ENCODE measurements at places on chromosomes 7 and 10.

- no peak for DNase-seq
These were observed 131.3 kb downstream of the CTTNBP2 start for GRCh38 chr7:117741962-117742361.

DNA sequence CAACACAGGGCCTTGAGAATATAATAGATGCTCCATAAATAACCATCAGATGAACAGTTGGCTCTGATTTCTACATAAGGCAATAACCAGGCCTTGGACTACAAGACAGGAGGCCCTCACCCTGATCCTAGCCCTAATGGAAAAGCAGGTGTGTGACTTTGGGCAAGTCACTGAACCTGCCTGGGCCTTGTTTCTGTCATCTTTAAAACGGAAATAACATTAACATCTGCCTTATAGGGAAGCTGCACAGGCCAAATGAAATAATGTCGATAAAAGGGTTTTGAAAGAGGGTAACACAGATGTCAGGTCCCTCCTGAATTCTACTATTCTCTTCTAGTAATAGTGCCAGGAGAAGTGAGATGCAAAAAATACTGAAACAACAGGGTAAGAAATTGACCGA lies 20.7 kb downstream of the PIK3AP1 start:
- DNase-seq: no peak

DNA sequence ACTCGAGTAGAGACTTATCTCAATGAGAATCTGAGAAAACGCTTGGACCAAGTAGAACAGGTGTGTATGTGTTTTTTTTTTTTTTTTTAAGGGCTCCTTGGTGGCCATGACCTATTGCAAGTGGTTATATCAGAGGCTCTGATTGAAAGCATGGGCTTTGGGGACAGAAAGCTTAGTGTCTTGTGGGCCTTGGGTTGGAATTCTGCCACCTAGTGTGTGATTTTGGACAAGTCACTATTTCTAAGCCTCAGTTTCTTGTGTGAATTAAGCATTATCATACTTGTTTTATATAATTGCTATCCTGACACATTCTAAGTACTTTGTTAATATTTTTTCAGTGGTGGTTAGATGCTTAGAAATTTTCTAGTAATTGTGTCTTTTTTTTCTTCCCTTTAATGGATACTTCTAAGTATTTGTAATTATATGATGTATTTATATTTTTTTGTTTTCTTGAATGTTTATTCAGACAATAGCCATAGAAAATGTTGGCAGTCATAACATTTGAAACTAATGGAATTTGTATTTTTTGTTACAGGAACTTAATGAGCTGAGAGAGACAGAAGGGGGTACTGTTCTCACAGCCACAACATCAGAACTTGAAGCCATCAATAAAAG lies 33.1 kb downstream of the SMC3 start:
- DNase-seq: peak; percentile 77

DNA sequence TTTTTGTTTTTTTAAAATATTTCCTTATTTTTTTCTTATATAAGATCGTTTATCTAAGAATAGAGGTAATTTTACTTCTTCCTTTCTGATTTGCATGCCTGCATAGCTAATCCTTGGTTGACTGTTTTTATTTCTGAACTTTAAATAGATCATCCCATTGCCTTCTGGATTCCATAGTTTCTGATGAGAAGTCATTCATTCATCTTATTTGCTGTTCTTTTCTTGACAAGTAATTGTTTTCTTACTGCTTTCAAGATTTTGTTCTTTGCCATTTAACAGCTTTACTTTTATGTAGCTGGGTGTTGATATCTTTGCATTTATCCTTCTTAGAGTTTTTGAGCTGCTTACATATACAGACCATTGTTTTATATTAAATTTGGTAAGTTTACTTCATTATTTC lies 437.9 kb downstream of the SDK1 start:
- no peak for DNase-seq

DNA sequence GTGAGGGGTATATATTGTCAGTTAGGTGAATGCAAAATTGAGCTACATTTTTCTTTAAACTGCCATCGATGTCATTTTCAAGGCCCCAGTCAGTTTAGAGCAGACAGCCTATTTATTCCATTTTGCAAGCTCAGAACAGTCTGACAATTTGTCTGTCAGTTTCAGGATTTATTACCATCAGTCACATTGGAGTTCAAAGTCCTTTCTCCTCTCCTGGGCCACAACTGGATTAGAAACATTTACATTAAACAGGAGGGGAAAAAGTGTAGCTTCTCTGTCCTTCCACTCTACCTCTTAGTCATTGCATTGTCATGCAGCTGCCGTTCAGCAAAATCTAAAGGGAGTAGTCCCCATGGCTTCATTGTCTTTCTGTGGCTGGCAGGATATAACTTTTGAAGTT lies 3.5 kb upstream of the GHITM start:
- DNase-seq: no peak

GRCh38 chr7:43385856-43386255 lies 197.1 kb upstream of the STK17A start:
- DNase-seq: no peak

DNA sequence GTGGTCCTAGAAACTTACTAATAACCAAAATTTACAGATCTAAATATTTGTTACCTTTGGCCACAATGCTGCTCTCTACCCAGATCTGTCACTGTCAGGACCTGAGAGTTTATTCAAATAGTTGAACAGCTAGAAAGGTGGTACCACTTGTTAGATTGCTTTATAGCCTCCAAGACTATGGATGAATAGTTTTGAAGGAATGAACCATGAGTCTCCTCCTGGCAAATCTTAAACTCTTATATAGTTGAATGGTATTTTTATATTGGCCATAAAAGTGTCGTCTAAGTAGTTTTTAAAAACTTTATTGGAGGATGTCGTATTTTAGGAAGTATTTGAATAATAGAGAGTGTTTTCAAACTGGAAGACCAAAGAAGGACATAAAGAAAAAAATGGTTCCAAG lies 178.7 kb downstream of the AHR start:
- DNase-seq: no peak

DNA sequence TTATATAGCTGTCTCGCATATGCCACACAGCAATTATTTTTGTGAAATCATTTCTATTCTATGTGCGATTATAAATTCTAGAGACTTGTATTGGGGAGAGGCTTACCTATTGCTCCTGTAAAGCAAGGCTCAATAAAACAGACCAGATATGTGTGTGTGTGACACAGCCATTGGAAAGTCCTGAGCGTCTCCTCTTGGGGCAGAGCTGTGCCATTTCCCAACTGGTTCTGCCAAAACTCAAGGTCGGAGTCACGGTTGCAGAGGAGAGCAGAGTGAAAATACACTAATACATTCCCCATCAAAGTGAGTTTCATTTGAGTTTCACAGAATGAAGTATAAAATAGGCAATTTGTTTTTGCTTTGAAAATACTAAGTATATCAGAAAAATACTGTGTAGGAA lies 567.4 kb upstream of the FZD8 start:
- no peak for DNase-seq

DNA sequence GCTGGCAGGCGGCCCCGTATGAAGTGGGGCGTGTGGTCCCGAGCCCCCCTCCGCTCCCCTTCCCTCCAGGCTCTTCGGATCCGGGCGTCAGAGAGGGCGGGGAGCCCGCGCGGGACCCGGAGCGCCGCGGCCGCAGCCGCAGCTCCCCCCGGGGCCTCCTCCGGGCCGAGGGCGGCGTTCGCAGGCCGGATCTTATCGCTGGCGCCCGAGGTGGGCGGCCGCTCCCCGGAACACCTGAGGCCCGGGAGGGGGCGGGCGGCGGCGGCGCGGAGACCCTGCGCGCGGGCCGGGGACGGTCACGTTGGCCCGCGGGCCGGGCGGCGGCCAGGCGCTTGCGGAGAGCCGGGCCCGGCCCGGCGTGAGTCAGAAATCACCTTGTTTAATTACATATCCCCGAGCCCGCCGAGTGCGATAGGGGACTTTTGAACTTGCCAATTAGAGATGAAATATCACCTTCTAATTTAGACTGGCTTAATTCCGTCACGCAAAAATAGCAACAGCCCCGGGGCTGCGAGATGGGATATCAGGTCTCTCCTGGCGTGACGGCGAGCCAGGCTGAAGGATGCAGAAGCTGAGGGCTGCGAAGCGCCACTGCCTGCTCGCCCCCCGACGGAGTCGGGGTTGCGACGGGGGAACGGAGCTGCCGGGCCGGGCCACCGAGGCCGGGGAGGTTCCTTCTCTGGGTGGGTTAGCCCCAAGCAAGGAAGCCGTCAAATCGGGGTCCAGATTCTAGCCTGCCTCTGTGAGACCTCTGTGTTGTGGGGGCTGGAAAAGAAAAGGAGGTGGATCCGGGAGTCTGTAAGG lies 43.4 kb downstream of the LDB3 start:
- peak; percentile 15 for DNase-seq

- DNase-seq: no peak
These were observed 10.3 kb downstream of the BAMBI start for GRCh38 chr10:28687683-28688001.

GRCh38 chr10:78806681-78807221 lies 262.0 kb upstream of the ZMIZ1 start:
- no peak for DNase-seq

DNA sequence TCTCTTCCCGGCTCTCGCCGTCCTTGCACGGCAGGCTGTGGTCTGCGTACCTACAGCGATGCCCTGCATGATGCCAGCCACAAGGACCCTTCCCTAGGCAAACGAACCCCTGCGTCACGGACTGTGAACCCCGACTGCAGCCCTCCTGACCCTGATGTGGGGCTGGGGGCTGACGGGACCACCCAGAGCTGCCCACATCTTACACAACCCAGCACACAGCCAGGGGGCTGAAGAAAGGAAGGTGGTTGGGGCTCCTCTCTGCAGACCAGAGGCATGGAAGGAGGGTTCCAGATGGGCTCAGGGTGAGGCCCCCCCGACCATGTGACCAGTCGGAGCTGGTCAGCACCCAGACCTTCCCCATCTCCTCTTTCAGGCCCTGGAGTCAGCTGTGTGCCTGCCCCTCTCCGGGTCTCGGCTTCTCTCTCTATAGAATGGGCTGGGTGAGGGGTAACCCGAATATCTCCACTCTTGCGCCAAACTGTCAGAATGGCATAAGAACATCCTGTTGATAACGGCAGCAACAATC lies 41.4 kb downstream of the EBF3 start:
- DNase-seq: no peak

DNA sequence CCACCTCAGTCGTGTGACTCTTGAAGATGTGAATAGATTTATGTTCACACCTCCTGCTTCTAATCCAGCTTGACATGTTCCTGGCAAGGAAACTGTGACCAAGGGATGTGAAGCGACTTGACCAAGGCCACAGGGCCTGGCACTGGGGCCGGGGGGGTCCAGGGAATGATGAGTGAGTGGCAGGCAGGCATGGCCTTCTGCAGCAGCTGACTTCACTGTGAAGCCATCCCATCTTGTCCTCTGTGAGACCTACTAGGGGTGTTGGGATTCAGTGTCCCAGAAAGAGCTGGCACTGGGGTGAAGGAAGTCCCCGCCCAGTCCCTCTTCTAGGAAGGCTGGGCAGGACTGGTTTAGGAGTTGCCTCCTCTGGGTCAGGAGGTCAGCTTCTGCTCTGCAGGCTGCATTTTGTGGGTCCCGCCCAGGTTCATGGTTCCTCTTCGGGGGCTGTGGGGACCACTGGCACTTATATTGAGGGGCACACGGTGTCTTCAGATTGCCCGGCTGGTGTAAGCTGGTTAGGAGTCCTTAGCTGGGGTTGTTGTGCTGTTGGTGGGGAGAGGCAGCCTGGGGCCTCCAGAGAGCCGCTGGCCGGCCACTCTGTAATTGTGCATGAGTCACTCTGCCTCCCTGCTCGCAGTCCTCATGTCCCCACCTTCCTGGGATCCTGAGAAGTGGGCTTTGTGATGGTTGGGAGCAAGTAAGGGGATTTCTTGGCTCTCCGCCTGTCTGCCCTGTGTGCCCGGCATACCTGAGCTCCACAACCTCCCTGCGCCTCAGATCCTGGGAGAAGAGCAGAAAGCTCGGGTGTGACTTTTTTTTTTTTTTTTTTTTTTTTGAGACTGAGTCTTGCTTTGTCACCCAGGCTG lies 11.0 kb downstream of the ZMIZ1 start:
- no peak for DNase-seq

- DNase-seq: no peak
These were observed 8.6 kb downstream of the VIM start for GRCh38 chr10:17236468-17237148.

GRCh38 chr7:15647309-15647708 lies 39.2 kb downstream of the MEOX2 start:
- DNase-seq: no peak

DNA sequence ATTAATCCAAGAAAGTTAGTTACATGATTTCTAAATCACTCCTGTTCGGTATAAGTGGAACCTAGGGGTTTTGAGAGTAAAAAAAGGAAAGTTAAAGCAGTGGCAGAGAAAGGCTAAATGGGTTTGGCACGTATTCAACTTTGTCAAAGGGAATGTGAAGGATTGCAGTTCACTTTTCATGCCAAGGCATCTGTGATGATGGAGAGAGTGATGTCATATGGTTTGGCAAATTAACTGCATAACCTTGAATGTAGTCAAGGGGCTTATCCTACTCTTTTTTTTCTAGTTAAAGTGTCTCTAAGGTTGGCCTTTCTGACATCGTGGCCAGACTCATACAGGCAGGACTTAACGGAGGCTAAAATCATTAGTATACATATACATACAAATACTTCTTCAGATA lies 277.8 kb downstream of the EXOC4 start:
- no peak for DNase-seq

GRCh38 chr10:132912713-132913558 lies 29.4 kb downstream of the CFAP46 start:
- DNase-seq: no peak

GRCh38 chr7:148625342-148625741 lies 34.8 kb downstream of the C7orf33 start:
- DNase-seq: no peak

GRCh38 chr7:20828947-20829346 lies 42.3 kb upstream of the SP8 start:
- DNase-seq: no peak

- DNase-seq: no peak
These were observed 34.1 kb downstream of the CHST3 start for GRCh38 chr10:71998119-71998839.

DNA sequence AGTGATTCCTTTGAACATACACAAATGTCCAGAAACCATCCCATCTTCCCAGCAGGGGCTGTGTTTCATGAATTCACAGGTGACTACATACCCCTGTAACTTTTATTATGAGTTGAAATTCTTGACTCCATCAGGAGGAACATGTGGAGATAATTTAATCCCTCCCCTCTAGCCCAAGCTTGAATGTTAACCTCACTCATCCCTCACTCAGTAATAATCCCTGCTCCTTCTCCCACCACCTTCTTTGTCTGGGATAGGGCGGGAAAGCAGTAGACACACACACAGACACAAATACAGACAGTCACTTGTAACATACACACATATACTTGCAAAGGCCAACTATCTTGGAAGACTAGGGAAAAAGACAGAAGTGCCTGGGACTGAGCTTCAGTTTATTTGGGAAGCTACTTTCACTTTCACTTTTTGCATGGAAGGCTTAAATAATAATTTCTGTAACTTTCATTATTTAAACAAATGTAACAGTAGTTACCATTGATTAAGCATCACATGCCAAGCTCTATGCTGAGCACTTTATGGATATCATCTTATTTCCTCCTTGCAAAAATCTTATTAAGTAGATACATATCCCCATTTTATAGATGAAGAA lies 7.3 kb downstream of the AASS start:
- DNase-seq: no peak

Measured in NCI-H460 (cell line).